ENCODE measurements at places on chromosomes 5 and 9.
A peak's percentile ranks its signal among the peaks of the same experiment; 100 is the strongest.

GRCh38 chr5:43940562-43940961 lies 337.6 kb downstream of the NNT start:
- no peak for DNase-seq

GRCh38 chr5:55902696-55903095 lies 51.5 kb downstream of the IL31RA start:
- DNase-seq: no peak

DNA sequence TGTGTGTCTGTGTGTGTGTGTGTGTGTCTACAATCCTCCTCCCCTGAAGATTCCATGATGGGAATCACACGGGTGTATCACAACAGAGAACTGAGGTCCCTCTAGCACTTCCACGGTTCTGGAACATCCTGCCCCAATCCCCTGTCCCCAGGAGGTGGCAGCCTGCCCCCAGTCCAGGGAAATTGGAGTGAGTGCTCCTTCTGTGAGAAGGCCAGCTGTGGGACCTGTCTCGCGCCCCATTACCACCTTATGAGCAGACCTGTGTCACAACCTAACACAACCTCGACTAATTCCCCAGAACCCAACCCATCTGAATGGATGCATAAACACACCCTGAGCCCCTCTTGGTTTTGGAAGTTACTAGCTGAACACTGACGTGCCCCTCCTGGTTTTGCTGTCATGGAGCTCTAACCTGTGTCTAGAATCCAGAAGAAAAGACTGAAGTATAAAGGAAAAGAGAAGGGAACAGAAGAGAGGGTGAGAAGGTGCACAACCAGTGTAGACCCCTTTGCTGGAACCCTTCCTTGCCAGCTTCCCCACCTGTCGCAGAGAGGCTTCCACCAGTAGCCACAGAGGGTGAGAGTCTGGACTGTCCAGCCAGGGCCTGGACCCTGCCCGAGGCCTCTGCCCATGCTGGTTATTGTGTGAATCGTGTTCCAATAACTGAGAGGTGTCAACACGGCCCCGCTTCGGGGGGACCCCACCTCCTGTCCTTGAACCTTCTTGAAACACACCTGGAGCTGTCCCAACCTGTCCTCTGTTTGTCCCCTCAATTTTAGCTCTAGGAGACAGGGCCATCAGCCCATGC lies 3.4 kb downstream of the BTNL9 start:
- DNase-seq: no peak

- DNase-seq: no peak
Measured at GRCh38 chr9:5632540-5632939, 3.6 kb downstream of the RIC1 start.

- DNase-seq: no peak
Measured at GRCh38 chr5:14675865-14676300, 11.4 kb downstream of the OTULIN start.

DNA sequence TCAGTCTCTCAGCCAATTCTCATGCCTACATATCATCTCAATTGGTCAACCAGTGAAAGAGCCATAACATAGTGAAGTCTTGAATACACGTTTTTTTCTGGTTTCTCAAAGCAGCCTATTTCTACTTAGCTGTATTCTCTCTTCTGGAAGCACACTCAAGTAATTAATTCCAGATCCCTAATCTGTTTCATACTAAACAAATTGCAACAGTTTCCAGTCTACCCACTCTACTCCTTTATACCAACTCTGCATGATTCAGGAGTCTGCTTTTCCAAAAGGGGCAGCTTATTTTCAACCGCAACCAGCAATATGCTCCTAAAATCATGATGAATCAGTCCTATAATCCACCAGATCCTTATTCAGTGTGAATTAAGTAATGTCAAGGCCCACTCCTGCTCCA lies 211.7 kb downstream of the TLE1 start:
- DNase-seq: no peak

DNA sequence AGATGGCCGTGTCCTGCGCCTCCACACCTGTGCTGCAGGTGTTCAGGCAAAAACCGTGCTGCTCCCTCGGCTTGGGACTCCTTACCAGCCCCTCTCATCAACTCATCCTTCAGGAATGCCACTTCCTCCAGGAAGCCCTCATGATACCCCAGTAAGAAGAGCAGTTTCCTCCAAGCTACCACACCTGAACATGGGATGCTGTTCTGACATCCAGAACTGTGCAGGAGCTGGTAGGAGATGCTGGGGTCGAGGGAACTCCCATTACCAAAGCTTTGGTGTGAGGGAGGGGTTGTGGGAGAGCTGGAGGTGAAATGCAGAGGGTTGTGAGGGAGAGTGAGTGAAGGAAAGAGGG lies 18.9 kb downstream of the CARD19 start:
- DNase-seq: no peak

- peak; percentile 71 for DNase-seq
Measured at GRCh38 chr9:131999692-132000551, 79.7 kb downstream of the MED27 start.

GRCh38 chr5:43985411-43985810 lies 382.4 kb downstream of the NNT start:
- DNase-seq: no peak

DNA sequence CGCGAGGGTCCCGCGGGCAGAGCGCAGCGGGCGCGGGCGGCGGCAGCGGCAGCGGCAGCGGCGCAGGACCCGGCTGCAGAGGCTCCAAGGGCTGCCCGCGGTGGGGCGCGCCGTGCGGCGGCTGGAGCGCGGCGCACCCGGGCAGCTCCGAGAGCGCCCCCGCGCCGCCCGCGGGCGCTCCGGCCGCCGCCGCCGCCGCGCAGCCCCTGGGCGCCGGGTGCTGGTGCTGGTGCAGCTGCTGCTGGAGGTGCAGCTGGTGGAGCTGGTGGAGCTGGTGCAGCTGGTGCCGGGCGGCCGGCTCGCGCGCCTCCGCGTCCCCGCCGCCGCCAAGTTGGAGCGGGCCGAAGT lies 644 bp downstream of the IER5L start:
- no peak for DNase-seq

DNA sequence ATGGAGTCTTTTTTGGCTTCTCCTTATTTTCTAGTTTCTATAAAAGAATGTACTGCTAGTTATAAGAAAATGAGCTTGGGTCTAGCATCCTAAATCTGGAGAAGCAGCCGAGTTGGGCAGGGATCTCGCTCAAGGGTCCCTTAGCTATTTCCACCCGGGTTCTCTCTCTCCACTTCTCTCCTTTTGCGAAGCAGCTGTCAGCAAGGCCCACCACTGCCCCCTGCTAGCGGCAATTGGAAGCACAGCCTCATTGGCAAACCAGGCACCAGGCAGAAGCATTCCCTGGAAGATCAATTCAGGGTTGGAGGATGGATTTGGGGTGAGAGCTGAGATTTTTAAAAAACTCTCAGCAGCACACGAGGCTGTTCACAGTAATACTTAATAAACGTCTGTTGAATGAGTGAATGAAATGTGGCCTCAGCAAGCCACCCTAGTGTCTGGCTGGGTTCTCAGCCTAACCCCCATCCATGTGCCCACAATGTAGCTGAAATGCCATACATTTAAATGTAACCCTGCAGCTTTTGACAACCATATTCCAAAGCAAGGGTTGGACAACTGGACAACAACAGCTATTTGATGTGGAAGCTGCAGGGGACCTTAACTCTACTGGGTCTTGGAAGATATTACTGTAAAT lies 34.6 kb upstream of the TNIP1 start:
- peak; percentile 80 for DNase-seq

DNA sequence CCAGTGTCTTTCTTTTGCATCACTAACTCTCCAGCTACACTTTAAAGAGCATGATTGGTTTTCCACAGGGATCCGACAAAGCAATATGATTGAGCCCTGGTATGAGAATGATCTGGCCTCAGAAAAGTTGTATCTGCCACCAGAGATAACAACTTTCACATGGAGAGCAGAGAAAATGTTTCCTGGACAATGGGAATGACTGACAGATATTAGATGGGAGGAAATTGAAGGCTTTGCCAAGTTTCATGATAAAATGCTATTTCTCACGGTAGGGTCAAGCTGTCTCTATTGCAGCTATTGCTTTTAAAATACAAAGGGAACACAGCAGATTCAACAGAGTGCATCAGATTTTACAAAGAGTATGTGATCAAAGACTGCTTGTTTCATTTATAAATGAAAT lies 56.4 kb upstream of the GLIS3 start:
- DNase-seq: no peak

Measured in astrocyte of the hippocampus (primary cell).